ENCODE measurements at places on chromosomes 12 and 14.

- peak; percentile 41 for DNase-seq
These were observed 215.0 kb upstream of the EEA1 start for GRCh38 chr12:93144109-93144508.

DNA sequence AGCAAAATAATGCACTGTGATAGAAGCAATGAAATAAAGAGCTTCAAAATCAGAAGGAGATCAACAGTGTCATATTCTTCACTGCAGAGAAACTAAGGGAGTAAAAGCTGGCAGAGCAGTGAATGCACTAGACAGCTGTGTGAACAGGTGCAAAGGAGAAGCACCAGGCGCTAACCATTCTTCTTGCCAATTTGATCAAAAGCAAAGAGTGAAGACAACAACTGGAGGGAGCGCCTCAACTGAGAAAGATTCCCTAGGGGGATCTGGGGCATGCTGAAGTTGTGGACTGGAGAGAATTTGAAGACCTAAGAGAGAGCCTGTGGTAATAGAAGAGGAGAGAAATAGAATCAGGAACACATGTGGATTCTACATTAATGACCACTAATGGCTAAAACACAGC is 50.4 kb upstream of the OVCH1 start:
- no peak for DNase-seq

DNA sequence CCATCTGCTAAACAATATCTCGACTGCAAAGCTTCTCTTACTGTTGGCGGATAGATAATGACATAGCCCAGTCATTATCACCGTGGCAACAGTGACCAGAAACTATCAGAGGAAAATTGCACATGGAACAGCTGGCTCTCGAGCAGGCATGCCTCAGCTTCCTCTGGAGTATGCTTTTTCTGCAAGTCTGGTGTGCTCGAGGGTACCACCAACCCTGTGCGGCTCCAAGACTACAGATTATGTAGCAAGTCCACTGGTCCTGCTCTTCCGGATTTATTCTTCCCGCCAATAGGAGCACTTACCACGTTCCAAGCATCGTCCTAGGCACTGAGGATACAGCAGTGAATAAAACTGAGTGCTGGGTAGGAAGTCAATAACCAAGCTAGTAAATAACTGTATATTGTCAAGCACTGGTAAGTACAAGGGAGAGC is 1.4 kb upstream of the GLRX5 start:
- DNase-seq, result peak; percentile 66

DNA sequence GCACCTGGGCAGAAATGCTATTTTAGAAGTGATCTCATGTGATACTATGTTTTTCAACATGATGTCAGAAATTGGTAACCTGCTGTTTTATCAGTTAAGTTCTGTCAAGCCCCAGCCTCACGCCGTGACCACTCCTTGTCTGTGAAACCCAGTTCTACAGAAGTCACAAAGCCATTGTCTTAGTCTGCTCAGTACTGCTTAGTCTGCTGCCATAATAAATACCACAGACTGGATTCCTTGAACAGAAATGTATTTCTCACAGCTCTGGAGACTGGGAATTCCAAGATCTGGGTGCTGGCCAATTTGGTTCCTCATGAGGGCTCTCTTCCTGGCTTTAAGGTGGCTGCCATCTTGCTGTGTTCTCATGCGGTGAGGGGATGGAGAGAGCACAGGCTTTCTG is 176.9 kb downstream of the PRKCH start:
- no peak for DNase-seq

DNA sequence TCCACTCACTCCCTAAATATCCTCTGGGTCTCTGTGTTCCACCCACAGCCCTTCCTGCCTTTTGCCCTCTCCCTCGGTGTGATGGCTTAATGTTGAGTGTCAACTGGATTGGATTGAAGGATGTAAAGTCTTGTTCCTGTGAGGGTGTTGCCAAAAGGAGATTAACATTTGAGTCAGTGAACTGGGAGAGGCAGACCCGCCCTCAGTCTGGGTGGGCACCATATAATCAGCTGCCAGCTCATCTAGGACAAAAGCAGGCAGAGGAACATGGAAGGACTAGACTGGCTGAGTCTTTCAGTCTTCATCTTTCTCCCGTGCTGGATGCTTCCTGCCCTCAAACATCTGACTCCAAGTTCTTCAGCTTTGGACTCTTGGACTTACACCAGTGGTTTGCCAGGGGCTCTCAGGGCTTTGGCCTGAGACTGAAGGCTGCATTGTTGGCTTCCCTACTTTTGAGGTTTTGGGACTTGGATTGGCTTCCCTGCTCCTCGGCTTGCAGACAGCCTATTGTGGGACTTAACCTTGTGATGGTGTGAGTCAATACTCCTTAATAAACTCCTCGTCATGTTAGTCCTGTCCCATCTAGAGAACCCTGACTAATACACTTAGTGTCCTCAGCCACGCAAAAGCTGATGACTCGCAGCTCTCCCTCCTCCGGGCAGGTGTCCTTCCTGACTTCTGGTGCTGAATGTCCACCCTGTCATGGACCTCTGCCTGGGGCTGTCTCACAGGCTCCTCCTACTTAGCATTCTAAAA is 5.9 kb downstream of the DGLUCY start:
- peak; percentile 32 for DNase-seq

GRCh38 chr14:67352055-67352454 is 7.5 kb downstream of the ATP6V1D start:
- DNase-seq, result no peak

DNA sequence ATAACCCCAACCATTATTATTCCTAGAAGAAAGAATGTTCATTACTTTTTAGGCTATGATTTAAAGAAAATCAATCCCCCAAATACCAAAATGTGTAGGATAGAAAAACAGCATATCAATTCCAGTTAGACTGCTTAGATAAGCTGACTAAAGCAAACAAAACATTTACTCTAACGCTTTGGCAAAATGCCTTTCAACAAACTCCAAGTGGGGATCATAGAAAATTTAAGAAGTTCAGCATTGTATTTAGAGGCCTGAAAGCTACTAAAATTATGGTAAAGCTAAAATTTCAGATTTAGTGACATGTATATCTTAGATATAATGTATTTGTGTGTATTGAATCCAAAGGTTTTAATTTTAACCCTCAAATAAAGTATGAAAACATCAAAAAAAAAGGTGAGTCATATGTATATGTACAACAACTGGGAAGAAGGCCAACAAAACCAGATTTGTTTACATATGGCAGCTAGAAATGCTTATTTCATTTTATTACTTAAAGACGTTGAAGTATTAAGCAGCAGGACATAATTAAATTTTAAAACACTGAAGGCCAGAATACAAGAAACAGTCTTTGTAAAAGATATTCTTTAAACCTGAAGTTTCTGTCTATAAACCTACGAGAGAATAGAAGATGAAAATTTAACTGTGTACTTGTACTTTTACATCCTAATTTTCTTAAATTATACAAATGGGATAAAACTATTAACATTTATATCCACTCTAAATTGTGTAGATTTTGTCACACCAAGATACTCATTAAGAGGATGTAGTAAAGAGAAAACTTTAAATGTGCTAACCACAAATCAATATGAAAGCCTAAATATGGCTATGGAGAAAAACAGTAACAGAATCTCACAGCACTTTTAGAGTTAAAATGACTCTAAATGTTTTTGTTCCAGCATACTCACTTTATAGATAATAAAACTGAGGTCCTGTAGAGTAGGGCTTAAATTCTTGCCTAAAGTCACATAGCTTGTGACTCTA is 71.4 kb downstream of the SLC41A2 start:
- DNase-seq, result peak; percentile 78

GRCh38 chr14:71582705-71583104 is 349.5 kb upstream of the RGS6 start:
- DNase-seq, result no peak

DNA sequence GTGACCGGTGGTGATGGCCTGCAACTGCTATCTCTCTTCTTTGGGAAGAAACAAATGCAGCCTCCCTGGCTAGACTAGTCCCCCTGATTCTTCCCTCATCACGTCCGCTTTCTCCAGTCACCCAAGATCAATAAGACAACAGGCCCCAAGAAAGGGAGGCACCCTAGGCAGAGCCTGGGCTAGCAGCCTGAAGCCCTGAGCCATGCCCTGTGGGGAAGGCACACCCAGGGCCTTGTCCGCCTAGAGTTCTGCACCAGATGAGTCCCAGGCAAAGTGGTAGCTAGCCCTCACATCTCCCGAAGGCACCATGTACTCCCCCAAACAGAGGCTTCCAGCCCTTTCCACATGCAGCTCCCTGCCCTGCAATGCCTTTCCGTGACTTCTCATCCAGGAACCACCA is 35.1 kb downstream of the CAMKK2 start:
- DNase-seq, result no peak

DNA sequence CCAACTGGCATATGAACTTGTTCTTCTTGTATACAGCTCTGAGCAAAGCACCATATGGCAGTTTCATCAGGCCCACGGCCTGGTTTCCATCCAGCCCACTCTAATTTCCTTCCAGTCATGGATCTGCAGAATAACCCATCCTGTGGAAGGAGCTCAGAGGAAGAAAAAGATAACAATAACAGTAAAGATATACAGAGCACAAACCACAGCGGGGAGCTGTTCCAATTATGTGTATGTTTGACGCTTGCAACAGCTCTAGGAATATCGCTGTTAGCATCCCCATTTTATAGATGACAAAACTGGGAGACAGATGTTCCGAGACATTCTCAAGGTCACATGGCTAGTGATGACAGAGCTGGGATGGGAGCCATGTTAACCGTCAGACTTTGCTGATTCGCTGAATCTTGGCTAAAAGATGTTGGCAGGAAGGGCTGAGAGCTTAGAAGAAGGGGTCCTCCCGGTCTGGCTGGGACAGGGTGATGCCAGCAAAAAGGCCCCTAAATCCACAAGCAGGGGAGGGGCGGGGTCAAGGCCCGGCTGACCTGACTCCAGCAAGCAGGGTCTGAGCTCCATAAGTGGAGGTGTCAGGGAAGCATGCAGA is 34.4 kb upstream of the CIPC start:
- DNase-seq, result no peak

- DNase-seq, result peak; percentile 52
These were observed 880 bp upstream of the FLRT2 start for GRCh38 chr14:85528897-85529631.

DNA sequence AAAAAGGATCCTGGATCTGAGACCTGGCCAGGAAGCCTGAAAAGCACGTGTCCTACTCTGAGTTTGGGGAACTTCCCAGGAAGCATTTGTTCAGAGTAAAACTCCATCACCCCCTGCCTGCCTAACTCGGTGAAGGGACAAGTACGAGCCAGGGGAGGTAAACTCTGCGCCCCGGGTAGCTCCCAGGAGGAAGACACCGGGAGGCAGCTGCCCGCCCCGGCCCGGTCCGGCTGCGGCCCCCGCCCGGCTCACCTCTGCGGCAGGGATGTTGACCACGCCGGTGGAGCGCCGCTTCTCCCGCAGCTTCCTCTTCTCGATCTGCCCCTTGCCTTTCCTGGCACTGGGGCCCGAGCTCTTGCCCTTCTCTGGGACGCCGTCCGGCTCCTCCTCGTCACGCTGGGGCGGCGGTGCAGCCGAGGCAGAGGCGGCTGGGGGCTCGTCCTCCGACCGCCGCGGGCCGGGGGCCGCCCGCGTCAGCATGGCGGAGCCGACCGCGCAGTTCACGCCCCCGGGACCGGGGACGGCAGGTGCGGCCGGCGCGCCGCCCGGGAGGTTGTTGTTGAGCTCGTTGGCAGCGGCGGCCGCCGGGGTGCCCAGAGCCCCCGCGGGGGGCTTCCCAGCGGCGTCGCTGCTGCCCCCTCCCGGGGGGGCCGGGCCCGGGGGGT is 1.2 kb downstream of the PAWR start:
- DNase-seq, result peak; percentile 88

DNA sequence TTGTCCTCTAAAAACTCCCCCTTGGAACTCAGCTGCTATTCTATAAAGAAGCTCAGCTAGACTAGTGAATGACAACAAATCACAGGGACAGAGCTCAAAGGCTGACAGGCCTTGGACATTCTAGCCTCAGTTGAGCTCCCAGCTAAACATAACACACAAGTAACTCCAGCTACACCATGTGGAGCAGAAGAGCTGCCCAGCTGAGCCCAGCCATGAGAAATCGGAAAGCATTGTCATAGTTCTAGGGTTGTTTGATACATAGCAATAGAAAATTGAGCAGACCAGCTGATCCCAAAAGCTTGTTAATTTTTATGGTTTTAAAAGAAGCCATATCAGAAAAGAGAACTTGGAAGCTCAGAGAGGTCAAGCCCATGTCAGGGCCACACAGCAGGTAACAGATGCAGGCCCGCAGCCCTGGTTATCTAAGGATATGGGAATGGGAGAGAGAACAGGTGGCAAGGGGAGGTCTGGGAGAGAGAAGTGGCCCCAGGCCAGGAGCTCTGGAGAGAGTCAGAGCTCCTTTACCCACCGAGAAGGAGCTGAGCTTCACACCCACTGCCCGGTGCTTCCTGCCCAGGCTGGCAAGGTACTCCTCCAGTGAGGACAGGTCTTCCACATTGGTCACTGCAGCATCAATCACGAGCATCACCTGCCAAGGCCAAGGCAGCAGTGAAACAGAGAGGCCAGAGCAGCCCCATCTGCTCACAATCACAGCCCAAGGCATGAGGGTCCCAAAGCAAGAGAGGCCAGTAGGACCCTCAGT is 2.9 kb downstream of the NGB start:
- no peak for DNase-seq

DNA sequence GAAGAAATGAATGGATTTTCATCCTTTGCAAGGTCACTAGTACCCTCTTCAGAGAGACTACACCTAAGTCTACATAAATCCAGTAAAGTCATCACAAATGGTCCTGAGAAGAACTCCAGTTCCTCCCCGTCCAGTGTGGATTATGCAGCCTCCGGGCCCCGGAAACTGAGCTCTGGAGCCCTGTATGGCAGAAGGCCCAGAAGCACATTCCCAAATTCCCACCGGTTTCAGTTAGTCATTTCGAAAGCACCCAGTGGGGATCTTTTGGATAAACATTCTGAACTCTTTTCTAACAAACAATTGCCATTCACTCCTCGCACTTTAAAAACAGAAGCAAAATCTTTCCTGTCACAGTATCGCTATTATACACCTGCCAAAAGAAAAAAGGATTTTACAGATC is 40.8 kb downstream of the SPATA7 start:
- no peak for DNase-seq

- no peak for DNase-seq
These were observed 455.8 kb downstream of the PCNX1 start for GRCh38 chr14:71362920-71363584.

DNA sequence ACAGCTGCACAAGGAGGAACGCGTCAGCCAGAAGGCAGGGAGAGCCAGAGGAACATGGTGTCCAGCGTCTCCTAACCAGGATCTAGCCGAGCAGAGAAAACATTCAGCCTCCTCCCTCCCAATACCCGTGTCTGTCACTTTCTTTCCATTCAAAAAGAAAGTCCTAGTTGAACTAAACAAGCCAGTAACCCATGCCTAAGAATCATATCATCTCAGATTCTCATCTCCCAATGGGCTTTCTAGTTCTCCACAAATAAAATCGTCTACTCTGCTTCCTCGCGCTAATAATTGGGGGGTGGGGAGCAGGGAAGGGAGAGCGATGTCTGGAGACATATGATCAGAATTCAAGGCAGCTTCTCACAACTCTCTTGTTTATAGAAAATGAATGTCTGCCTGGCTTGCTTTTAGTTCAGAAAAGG is 7.4 kb downstream of the NKX2-1 start:
- peak; percentile 36 for DNase-seq

GRCh38 chr12:105330931-105331804 is 677 bp downstream of the C12orf75 start:
- peak; percentile 79 for DNase-seq

Measured in DMS53 (cell line).